PC-9 (cell line): ENCODE measurements at places on chromosomes 13 and 19. TPM values are rescaled to one million over a fixed set of nuclear protein-coding genes. Genes with fewer than 3 reads are reported as not detected.

- no peak for DNase-seq
- H3K4me1 ChIP-seq: peaks cover 16% of the 10 kb centered on the region
- no peaks in the 10 kb centered on the region for H3K27me3 ChIP-seq
- H3K4me3 ChIP-seq: no peak overlapping the region
- H3K36me3 ChIP-seq: no peaks in the 10 kb centered on the region
These were observed 304.0 kb downstream of the SPRY2 start for GRCh38 chr13:80036845-80037504.

DNA sequence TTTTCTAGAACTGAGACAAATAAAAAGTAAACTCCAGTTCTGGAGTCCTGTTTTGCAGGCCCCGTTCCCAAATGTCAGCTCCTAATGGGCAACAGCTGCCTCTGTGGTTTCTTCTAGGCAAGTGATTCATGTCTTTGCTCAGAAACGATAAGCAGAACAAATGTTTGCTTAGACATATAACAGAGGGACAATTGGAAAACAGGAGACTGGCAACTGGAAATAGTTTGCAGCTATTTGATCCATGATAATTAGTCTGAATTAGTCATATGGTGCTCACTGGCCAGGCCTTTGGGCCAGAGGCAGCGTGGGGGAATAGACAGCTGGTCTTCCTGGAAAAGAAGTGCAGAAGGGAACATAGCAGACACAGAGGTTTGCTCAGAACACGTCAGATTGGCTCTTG, 29.2 kb upstream of the TSHZ3 start:
- H3K4me1 ChIP-seq: no peaks in the 10 kb centered on the region
- DNase-seq: no peak
- no peak overlapping the region for H3K27ac ChIP-seq
- no peaks in the 10 kb centered on the region for H3K36me3 ChIP-seq
- H3K27me3 ChIP-seq: peaks cover 17% of the 10 kb centered on the region; the same call in 1 of the 2 replicates
- H3K4me3 ChIP-seq: no peak overlapping the region

- H3K27me3 ChIP-seq: no peaks in the 10 kb centered on the region
- DNase-seq: no peak
- H3K4me3 ChIP-seq: no peak overlapping the region
- H3K4me1 ChIP-seq: peaks cover 32% of the 10 kb centered on the region
- H3K36me3 ChIP-seq: no peaks in the 10 kb centered on the region
These were observed 216.0 kb upstream of the SERP2 start for GRCh38 chr13:44157606-44158005.

GRCh38 chr13:62357887-62358645, 942.4 kb upstream of the PCDH20 start:
- no peaks in the 10 kb centered on the region for H3K4me1 ChIP-seq
- no peak overlapping the region for H3K4me3 ChIP-seq
- no peaks in the 10 kb centered on the region for H3K27me3 ChIP-seq
- H3K36me3 ChIP-seq: no peaks in the 10 kb centered on the region
- peak; percentile 33 for DNase-seq

DNA sequence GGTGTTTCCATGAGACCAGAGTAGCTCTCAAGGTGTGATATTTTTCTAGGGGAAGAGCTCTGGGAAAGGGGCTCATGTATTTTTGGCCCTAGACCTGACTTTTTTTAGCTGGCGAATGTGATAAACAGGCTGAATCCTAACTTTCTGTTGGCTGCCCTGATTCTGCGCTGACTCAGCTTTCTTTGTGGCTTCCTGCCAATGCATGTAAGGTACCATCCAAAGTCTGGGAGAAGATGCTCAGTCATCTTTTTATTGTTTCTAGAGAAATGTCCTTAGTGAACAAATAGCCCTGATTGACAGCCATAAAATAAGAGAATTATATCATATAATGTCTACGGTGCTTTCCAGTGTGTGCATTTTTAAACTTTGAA, 113.6 kb upstream of the MBNL2 start:
- peaks cover 17% of the 10 kb centered on the region for H3K4me1 ChIP-seq
- H3K27me3 ChIP-seq: no peaks in the 10 kb centered on the region
- no peak overlapping the region for H3K4me3 ChIP-seq
- no peak for DNase-seq

- H3K4me3 ChIP-seq: no peak overlapping the region
- H3K27me3 ChIP-seq: peaks cover 90% of the 10 kb centered on the region
- H3K4me1 ChIP-seq: no peaks in the 10 kb centered on the region
- no peak for DNase-seq
- H3K36me3 ChIP-seq: no peaks in the 10 kb centered on the region
These were observed 89.3 kb upstream of the UQCRFS1 start for GRCh38 chr19:29302002-29302928.

GRCh38 chr13:67278235-67278634, 48.1 kb upstream of the PCDH9 start:
- H3K27ac ChIP-seq: no peak overlapping the region
- no peak for DNase-seq
- no peaks in the 10 kb centered on the region for H3K36me3 ChIP-seq
- no peaks in the 10 kb centered on the region for H3K4me1 ChIP-seq
- H3K4me3 ChIP-seq: no peak overlapping the region

- H3K4me3 ChIP-seq: no peak overlapping the region
- no peak for DNase-seq
- H3K36me3 ChIP-seq: no peaks in the 10 kb centered on the region
- no peaks in the 10 kb centered on the region for H3K27me3 ChIP-seq
These were observed 52.4 kb downstream of the RFX2 start for GRCh38 chr19:6057651-6058517.

GRCh38 chr19:45451131-45451849, 16.5 kb upstream of the FOSB start:
- peak overlapping the region; percentile 56 for H3K4me3 ChIP-seq
- H3K27ac ChIP-seq: peak overlapping the region; percentile 36
- DNase-seq: peak; percentile 57
- no peaks in the 10 kb centered on the region for H3K27me3 ChIP-seq
- peaks cover 58% of the 10 kb centered on the region for H3K4me1 ChIP-seq

DNA sequence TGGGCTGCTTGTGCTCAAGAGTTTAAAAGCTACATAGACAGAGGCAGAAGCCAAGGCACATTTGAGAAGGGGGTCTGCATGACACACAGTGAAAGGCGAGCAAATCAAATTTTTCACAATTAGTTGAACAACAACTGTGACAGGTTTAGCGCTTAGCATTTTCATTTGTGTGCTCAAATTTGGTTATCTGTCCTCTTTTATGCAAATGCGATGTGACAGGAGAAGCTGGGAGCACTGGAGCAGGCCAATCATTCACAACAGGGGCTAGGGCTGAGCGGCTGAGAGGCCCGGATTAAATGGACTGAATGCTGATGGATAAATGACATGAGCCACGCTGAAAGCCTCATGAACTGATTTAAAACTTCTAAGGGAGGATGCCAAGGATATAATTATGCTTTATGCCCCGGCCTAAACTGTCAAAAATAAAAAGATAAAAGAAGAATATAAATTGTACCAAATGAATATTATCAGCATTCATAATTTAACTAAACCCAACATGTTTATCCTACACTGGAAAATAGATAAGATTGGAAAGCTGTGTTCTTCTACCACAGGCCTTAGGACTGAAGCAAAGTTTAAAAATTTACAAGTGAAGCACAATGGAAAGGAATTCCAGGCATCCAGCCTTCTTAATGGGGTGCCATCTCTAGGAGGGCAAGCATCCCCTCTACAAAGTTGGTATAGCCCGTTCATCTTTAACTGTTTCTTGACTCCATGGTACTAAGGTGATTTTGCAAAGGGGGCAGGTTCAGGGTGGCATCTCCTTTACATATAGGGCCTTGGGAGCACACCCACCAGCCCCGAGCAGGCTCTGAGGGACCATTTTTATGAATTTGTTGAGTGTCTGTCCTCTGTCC, 117.9 kb downstream of the RBM26 start:
- peaks cover 2% of the 10 kb centered on the region; the same call in 1 of the 2 replicates for H3K4me1 ChIP-seq
- no peak overlapping the region for H3K27ac ChIP-seq
- no peak overlapping the region for H3K4me3 ChIP-seq
- H3K36me3 ChIP-seq: no peaks in the 10 kb centered on the region
- H3K27me3 ChIP-seq: no peaks in the 10 kb centered on the region

DNA sequence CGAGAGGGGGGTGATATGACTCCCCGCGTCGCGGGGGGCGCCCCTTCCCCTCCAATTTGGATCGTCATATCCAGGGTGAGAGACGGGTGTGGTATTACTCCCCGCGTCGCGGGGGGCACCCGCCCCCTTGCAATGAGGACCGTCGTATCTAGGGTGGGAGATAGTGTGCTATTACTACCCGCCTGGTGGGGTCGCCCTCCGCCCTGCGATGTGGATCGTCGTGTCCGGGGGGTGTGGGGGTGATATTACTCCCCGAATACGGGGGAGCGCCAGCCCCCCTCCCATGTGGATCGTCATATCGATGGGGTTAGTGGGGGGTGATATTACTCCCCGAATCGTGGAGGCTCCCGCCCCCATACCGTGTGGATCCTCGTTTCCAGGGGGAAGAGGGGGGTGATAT, 29.2 kb upstream of the RGCC start:
- no peak for DNase-seq
- no peaks in the 10 kb centered on the region for H3K36me3 ChIP-seq
- no peak overlapping the region for H3K27ac ChIP-seq
- H3K27me3 ChIP-seq: no peaks in the 10 kb centered on the region
- H3K4me3 ChIP-seq: no peak overlapping the region

DNA sequence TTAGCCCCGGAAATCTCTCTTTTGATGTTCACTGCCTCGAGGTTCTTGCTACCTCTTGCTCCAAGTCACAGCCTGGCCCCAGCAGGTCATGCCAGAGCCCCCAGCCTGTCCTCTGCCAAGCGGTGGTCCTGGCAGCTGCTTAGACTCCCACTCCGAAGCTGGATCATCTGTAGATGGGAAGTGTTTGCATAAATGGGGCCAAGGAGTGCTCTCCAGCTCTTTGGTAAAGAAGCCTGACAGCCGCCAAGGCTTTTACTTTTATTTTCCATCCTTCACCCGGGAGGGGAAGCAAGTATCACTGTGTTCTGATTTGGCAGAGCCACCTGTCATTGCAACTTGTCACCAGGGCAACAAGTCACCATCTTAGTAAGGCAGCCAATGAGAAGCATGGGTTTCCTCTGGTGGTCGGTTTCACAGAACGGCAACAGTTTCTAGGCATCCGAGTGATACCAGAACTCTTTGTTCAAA, 10.6 kb upstream of the RETN start:
- peaks cover 15% of the 10 kb centered on the region for H3K4me1 ChIP-seq
- DNase-seq: no peak
- peaks cover 22% of the 10 kb centered on the region for H3K27me3 ChIP-seq

GRCh38 chr13:100600915-100601314, 12.3 kb upstream of the GGACT start:
- no peaks in the 10 kb centered on the region for H3K27me3 ChIP-seq
- H3K4me1 ChIP-seq: no peaks in the 10 kb centered on the region
- H3K36me3 ChIP-seq: no peaks in the 10 kb centered on the region
- H3K27ac ChIP-seq: no peak overlapping the region
- no peak overlapping the region for H3K4me3 ChIP-seq
- DNase-seq: no peak

The TMPRSS9 gene
- total RNA-seq: 0.10 and 0.20 TPM in 2 replicates

The PRR19 gene
- 0.85 and 1.1 TPM in 2 replicates for total RNA-seq

The PALM3 gene
- 25.0 and 28.8 TPM in 2 replicates for total RNA-seq

The CYP4F11 gene
- total RNA-seq: 152 and 187 TPM in 2 replicates

The ZNF563 gene
- total RNA-seq: 1.1 and 1.8 TPM in 2 replicates

The FFAR3 gene
- total RNA-seq: not detected in 2 replicates

The GPR183 gene
- not detected in 2 replicates for total RNA-seq

The C19orf18 gene
- not detected in 2 replicates for total RNA-seq
